ENCODE measurements at places on chromosomes 2 and 18.

DNA sequence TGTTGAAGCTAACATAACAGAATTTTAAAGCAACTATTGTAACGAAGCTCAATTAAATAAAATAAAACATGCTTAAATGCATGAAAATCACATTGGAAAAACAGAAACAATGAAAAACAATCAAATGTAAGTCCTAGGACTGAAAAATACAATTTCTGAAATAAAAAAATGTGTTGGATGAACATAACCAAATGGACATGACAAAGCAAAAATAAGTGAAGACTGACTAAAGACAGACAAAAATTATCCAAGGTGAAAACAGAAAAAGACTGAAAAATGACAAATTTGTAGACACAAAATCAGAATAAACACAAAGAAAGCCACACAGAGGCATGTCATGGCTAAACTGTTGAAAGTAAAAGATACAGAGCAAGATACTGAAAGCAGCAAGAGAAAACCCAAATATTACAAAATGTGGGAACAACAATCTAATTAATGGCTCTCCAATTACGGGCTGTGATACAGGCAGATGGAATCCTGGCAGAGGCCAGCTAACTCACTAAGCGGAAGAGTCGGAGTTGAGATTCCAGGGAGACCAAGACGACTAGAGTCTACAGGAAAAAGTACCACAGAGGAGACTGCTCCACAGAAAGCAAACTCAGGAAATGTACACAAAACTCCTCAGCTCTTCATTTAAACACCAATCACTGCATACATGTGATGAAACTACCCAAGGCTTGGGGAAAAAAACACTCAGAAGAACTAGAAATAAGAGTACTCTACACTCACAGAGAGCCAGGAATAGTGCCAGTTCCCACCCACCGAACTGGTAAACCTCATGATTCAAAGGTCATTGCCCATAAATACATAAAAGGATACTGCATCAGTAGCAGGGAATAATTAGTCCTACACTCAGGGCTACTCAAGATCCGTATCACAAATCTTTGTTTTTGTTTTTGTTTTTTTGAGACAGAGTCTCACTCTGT, 83.6 kb downstream of the ATAD2B start:
- DNase-seq: no peak

- no peak for DNase-seq
These were observed 100.8 kb upstream of the UGP2 start for GRCh38 chr2:63740943-63741342.

DNA sequence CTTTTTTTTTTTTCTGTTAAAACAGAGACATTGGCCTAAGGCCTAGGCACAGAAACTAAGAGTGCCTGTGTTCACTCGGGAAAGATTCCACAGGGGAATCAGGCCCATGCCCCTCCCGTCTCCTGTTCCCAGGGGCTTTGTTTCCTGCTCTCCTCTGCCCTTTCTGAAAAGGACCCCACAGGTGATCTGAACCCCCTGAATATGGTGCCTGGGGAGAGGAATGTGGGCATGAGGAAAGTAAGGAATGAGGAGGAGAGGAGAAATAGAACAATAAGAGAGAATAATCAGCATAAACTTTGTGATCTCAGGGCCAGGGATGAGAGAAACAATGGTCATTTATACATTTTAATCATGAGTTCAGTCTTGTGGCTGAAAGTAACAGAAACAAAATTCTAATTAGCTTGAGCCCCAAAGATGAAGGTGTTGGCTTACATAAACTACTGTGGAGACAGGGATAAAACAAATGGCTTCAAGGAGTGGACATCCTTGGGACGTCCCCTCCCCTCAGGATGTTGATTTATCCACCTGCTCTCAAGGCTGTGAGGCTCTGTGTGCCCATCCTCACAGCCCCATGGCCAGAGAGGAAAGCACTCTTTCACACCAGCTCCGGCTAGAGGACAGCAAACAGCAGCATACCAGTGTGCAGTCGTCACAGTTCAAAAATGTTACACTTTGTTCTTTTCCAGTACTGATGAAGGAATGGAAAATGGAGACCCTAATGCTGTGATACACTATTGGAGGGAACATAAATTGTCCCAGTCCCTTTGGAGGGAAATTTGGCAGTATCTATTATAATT, 46.4 kb upstream of the MRPL33 start:
- no peak for DNase-seq

DNA sequence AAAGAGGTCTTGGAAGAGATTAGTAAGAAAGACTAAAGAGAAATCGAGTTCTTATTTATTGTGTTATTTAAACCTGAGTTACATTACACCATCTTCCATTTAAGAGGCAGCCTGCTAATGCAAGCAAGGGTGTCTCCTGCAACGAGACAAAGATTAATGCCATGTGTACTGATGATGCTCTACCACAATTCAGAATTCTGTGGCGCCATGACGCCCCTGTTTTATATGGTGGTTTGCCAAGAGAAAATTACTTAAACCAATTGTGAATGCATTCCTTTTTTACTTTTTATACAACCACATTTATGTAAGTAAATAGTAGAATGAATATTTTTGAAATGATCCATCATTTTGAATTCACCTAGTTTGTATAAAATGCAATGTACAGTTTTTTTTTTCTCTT, 356.1 kb upstream of the ZEB2 start:
- DNase-seq: no peak

DNA sequence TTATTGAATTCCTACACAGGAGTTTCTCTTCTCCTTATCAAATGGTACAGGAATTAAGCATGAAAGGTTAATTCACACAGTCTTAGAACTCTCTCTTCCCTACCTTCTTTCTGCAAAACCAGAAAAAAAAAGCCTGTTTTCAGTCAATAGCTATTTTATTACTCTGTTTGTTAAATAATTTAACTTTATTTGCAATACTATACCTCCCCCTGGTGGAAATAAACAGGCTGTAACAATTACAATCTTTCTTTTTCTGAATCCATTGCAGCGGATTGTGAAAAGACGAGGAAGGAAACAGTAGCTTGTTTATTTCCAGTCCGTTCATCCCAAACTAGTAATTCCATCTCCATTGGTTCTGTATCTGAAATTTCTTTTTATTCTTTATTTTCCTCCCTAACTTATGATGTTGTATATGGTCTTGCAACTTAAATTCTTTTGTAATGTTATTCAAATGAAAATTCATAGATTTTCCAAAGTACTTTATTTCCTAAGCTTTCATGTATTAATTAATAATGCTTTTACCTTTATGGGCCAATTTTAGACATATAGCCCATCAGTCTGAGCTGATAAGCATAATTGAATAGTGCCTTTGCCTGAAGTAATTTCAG, 165.2 kb downstream of the SH3BP4 start:
- no peak for DNase-seq

All from non-pigmented ciliary epithelial cell (primary cell).